ENCODE measurements at places on chromosomes 2 and 18.
A peak's percentile ranks its signal among the peaks of the same experiment; 100 is the strongest.

- DNase-seq = no peak
Measured at GRCh38 chr2:2041256-2041824, 289.7 kb downstream of the MYT1L start.

- DNase-seq = peak; percentile 73
Measured at GRCh38 chr2:214069254-214069653, 341.6 kb upstream of the VWC2L start.

DNA sequence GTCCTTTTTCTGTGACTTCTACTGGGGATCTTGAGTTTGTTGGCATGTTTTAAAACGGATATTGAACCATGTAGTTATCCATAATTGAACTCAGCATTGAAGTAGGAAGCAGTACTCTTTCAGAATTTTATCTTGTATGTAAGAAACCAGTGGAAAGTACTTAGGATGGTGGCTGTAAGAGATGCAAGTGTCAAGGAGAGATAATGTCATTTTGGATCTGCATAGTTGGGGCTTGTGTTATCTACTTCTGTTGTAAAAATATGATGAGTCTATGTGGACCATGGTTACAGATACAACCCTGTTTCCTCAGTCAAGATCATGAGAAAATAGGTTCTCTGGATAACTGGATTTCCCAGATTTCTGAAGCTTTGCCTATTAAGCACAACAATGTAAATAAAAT, 113.7 kb downstream of the NAB1 start:
- no peak for DNase-seq

DNA sequence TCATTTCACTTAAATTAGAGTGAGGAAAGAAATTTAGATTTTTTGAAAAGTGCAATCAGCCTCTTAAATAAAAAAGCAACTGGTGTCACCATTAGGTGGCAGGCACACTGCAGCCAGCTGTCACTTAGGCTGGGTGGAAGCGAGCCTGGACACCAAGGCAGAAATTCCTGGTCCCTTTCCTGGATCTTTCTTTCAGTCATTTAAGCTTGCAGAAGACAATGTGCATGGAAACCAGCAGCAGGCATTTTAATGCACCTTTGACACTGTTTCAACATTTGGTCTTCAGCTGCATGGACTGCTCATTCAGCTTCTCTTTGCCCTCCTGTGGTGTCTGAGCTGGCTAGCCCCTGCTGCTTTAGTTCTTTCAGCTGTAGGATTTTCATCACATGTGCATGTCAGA, 61.0 kb downstream of the AQP4 start:
- DNase-seq = no peak

GRCh38 chr2:96963316-96963715, 23.1 kb downstream of the FAM178B start:
- no peak for DNase-seq

DNA sequence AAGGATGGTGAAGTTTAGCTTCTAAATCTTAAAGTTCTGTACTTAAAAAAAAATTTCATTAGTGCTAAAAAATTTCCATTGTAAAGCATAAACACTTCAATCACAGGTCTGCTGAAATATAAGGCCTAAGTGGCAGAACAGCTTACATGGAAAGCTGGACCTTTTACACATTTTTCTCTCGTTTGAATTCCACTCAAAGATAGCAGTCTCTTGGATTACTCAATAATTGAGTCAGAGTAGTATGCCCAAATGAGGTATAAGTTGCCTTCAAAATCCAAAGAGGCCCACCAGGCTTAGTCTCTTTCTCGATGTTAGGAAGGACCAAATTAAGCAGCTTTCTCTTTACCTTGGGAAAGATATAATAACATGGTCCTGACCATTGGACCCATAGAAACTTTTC, 220.4 kb upstream of the CWC22 start:
- no peak for DNase-seq

GRCh38 chr2:8254791-8255447, 426.9 kb upstream of the ID2 start:
- DNase-seq = no peak

GRCh38 chr2:235843591-235844395, 324.4 kb downstream of the GBX2 start:
- no peak for DNase-seq

DNA sequence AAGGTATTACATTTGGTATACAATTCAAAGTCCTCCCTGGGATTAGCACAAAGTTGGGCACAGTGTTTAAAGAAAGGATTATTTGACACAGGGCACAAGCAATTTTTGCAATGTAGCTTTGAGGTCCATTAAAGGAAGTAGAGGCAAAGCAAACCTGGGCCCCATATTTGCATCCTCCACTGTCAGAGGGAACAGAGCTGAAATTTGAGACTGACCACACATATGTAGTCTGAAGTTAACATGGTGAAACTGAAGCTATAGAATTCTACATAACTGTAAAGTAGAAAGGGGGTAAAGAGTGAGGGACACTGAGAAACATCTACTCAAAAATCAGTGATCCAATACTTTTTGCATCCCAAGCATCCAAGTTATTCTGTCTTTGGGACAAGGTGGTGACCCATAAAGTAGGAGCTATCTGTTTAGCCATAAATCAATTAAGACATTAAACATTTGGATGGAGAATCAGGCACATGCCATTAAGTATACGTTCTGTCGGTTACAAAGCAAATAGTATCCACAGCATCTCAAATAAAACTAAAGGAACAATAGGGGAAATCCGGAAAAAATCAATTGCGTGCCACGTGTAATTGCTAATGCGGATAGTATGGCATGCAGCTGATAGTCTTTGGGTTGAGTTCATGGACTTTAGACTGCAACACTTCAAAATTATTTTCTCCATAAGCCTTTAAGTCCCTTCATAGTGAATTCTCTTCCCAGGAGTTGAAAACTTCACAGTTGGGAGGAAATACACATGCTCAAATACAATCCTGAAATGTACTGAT, 72.6 kb downstream of the PLEKHM3 start:
- no peak for DNase-seq

GRCh38 chr2:186593523-186593922, 3.7 kb downstream of the ITGAV start:
- no peak for DNase-seq

DNA sequence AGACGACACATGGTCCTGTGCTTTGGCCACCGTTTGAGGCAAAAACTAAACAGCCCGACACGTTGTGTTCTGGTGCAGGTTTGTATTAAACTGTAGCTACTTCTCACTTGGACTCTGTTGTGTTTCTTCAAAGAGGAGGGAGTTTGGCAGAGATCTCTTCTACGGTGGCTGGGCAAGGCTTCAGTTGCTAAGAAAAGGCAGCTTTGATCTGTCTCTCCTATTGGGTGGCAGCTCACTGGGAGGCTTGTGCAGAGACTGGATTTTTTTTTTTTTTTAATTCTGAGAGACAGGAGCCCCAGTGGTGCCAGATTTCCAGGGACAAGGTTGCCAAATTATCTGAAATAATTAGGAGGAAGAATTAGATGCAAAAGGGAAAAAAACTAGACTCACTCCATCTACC, 20.2 kb upstream of the MAPRE3 start:
- no peak for DNase-seq

DNA sequence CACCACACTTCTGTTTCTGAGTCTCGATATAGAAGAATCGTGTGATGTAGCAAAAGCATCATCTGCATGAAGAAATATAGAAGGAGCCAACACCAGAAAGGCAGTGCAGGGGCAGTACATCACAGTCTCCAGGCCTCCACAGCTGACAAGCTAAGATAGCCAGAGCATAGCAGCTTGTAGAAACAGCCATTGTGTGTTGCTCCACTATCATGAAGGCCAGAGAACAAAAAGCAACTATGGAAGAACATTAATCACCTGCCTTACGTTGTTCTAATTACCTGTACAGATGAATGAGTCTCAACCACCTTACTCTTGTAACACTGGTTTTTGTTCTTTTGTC, 129.0 kb downstream of the RND3 start:
- DNase-seq = no peak

- peak; percentile 56 for DNase-seq
Measured at GRCh38 chr2:27370816-27371620, 602 bp downstream of the SNX17 start.
